HuH-7.5 (cell line): ENCODE measurements at places on chromosomes 1 and 21.

GRCh38 chr1:125087691-125088090 lies 3902.9 kb downstream of the SRGAP2C start:
- no peak for DNase-seq

DNA sequence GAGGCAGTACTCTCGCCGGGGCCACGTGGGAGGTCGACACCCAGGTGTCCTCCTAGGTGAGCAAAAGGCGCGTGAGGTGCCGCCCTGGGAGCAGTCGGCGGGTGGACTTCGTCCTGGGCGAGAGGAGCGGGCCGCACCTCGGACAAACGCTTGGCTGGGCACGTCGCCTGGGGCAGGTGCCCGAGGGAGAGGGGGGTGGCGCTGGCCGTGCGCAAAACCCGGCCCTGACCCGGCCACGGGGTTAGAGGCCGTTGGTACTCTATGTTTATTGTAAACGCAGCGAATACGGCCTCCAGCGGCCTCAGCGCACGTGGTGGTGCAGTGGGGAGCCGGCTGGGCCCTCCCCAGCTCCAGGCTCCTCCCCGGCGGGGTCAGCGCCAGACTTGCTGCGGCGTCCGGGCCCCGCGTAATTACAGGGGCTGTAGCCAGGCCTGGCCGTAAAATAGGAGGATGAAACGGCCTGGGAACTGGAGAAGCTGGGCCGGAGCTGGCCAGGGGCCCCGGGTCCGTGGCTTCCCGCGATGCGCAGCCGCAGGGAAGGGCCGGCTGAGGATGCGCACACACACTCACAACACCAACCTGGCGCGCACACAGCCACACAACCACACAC lies 1.6 kb upstream of the EFNA1 start:
- DNase-seq: peak; percentile 61

DNA sequence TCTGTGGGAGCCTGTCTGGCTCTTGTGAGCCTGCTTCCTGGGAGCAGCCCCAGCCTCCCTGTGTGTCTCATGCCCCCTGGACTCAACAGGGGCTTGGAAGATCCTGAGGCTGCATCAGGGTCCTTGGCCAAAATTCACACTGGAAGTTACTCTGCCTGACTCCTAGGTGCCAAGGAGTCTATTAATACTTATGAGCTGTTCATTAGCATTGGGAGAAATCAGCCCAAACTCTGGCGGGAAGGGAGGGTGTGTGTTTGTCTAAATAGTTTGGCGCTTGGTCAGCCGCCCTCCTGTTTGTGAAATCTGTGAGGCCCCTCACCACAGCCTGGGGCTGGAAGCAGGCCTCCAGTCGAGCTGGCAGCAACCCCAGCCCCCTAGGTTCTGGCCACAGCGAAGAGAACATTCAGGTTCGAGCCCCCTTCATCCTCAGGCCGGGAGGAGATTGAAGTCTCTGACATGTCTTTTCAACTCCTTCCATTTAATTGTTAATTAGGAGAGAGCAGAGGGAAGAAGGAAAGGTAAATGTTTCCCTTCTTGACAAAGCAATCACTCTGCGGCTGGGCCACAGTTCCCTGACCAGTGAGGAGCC lies 82.1 kb upstream of the F3 start:
- DNase-seq: no peak

GRCh38 chr1:67103548-67103947 lies 31.2 kb downstream of the C1orf141 start:
- no peak for DNase-seq

GRCh38 chr21:39216290-39216689 lies 33.0 kb upstream of the PSMG1 start:
- no peak for DNase-seq

GRCh38 chr1:195979646-195980045 lies 628.6 kb downstream of the KCNT2 start:
- DNase-seq: no peak

DNA sequence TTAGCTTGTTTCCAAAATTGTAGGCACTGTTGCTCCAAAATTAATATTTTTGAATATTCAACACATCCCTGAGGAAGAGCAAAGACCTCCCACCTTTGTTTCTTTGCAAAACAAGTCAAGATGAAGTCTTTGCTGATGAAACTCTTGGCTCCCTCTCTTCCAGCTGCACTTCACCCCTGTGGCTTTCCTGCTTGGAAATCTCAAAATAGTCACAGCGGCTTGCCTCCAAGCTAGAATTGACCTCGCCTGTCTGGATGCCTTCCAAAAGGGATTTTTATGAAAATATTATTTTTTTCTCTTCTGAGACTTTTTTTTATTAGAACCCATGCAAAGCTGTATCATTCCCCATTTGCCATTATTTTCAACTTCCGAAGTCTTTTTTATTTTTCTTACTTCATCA lies 71.1 kb upstream of the MROH9 start:
- DNase-seq: no peak

DNA sequence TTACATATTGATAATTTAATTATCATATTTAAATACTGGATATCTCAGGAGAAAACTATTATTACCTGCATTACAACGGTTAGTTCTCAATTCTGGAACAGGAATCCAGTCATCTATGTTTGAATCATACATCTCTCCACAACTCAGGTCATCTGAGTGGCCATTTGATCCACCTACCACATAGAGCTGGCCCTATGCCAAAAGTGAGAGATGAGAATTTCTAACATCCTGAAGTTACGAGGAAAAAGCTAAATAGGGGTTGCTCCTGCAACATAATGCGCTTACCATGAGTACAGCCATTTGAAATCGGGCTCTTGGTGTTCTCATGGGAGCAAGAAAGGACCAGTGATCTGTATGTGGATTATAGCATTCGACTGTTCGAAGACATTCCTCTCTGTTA lies 16.9 kb downstream of the IVNS1ABP start:
- no peak for DNase-seq

- no peak for DNase-seq
These were observed 119.2 kb upstream of the KIAA1614 start for GRCh38 chr1:180793451-180793850.

DNA sequence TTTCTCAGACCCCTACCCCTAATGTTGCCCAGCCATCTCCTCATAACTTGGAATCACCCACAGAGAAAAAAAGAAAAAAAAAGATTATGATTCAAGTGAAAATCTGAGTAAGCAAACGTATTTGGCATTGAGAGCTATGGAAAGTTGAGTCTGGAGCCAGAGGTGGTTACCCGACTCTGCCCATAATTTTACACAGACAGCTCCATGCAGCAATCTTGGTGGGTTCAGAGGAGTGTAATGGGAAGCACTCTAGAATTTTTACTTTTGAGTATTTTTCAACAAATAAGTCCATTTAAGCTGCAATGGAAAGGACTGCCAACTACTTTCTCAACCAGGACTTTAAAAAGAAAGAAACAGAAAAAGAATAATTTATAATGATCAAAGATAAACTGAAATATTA lies 62.7 kb downstream of the ZC3H11B start:
- no peak for DNase-seq

DNA sequence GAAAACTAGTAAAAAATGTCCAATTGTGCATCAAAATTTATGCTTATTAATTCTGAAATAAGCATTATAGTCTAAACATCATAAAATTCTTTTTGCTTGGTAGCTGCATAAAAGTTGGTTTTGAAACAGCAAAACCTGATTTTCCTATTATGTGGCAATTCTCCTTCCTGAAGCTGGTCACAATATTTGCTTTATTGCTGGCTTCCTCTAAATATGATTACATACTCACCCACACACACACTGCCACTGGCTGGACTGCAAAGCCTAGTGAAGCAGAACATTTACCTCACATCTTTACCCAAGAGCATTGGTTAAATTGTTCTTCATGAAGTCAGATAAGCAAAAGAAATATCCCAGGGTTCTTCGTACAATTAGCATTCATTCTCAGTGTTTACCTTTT lies 103.0 kb downstream of the NR5A2 start:
- no peak for DNase-seq

DNA sequence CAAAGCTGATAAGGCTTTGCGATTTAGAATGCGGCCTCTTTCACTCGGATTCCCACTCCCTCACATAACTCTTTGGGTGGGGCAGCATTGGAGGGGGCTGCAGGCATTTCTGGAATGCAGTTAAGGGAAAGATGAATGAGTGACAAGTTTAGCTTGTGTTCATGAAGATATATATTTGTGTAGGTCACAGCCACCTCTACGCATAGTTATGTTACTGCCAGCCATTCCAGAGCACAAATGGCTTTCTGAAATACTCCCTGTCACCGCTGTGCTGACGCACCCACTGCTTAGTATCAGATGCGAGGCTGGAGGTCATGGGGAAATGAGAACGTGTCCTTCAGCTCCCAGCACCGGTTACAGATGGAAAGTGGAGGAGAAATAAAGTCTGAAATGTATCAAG lies 54.1 kb upstream of the ATP1A1 start:
- no peak for DNase-seq

DNA sequence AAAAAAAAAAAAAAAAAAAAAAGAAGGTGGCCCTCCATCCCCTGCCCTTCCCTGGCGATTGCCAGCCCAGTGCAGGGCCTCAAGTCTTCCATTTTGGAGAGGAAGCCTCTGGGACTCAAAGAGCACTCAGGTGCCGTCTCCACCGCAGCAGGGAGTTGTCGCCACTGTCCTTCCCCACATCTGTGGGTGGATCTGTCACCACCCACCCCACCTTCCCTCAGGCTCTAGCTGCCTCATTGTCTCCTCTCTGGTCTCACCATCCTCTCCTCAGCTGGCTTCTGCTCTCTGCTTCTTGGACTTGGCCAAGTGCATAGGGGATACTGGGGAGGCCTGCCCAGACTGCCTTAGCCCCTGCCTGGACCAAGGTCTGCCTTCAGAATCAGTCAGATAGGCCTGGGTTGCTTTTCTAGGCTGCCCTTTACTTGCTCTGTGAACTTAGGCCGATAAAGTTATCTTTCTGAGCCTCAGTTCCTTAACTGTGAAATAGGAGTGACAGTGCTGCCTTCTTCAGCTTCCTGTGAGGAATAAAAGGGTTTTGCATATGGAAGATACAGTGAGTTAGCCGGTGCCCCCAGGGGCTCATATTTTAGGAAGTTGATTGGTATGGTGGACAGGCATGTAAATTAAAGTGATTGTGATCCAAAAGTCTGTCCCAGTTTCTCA lies 15.8 kb downstream of the RCC1 start:
- no peak for DNase-seq

GRCh38 chr1:31423418-31423947 lies 10.5 kb downstream of the SERINC2 start:
- DNase-seq: no peak

DNA sequence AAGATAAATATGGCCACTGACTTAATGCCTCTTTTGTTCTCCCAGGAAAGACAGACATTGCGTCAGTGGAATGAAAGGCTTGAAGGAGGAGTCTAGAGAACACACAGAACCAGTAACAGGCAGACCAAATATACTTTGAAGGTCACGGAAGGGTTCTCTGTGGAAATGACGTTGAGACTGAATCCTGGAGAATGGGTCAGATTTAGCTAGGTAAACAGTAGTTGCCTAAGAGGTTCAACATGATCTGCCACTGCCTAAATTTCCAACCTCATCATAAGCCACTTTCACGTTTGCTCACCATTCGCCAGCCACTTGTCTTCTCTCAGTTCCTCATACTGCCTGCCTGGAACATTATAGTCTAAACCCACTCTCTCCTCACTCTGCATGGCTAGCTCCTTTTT lies 20.5 kb downstream of the PLA2G4A start:
- peak; percentile 4 for DNase-seq

DNA sequence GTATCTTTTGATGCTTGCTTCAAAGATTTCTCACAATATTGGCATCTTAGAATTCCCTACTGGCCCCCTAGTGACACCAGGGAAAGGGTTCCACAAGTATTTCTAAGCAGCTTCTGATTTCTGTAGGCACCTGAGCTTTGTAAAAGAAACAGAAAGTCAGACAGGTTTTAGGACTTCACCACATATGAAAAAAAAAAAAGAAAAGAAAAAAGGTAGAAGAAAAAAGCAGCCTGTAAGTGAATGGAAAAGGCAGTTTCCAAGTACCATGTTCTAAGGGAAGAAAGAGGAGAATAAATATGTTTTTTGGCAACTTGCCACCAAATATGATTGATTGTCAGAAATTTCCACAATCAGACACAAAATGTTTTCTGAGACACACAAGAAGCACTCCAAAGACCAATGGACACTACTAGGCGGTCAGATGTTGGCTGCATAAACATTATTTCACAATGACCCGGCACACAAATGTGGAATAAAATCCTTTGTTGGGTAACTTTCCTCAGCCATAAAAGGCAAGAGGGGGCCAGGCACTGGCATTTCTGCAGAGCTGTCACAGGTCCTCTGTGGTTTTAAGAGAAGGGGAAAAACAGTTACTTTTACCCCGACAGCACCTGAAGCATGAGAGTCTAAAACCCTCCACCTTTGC lies 12.7 kb upstream of the CPLANE2 start:
- no peak for DNase-seq

DNA sequence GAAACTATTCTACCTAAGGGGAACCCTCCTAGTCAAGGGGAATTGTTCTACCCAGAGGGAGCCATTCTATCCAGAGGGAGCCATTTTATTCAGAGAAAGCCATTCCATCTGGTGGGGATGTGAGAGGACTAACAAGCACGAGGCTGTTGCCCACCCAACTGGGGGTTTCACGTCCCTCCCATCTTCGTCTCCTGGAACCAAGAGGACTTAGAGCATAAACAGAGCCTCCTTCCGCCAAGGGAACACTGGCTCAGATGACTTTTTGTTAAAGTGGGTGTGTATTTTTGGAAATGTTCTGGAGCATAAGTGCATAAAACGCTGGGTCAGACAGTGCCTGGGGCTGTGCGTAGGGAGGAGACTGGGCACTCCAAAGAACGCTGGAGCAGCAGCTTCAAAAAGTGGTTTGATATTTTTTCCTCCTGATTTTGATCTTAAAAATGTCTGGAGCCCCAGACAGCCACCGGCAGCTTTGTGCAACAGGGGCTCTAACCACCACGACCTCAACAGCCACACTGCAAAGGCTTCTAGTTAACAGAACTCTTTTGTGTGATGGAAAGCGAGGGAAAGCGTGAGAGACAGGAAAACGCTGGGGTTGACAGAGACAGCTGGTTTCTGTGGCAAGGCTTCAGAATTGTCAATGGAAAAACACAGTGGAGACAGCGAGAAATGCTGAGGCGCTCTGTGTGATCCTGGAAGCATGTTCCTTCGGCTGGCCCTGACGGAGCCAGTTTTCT lies 363.6 kb upstream of the CAMK1G start:
- DNase-seq: no peak

GRCh38 chr1:6397844-6398441 lies 4.4 kb upstream of the ACOT7 start:
- no peak for DNase-seq

DNA sequence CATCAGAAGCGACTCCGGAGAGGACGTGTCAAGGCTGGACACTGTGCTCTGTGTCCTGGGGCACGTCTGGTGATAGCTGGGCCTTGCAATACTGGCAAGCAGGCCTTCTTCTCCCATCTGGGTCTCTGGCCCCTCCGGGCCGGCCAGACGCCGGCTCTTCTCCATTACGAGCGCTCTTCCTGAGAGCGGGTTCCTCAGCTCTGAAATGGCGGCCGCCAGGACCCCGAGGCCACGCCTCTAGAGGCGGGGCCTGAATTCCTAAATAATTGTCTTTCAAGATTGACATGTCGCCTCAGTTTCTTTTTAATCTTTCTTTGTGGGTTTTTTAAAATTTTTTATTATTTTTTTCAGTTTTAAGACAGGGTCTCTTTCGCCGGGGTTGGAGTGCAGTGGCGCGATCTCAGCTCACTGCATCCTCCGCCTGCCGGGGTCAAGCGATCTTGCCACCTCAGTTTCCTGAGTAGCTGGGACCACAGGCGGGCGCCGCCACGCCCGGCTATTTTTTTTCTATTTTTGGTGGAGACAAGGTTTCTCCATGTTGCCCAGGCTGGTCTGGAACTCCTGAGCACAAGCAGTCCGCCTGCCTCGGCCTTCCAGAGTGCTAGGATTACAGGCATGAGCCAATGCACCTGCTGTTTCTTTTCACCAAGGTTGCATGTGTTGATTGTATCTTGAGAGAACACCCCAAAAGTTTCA lies 9.2 kb downstream of the RNF2 start:
- no peak for DNase-seq
